ENCODE measurements at places on chromosomes 13 and 19.

- DNase-seq: no peak
These were observed 11.0 kb upstream of the KLK14 start for GRCh38 chr19:51093510-51094345.

DNA sequence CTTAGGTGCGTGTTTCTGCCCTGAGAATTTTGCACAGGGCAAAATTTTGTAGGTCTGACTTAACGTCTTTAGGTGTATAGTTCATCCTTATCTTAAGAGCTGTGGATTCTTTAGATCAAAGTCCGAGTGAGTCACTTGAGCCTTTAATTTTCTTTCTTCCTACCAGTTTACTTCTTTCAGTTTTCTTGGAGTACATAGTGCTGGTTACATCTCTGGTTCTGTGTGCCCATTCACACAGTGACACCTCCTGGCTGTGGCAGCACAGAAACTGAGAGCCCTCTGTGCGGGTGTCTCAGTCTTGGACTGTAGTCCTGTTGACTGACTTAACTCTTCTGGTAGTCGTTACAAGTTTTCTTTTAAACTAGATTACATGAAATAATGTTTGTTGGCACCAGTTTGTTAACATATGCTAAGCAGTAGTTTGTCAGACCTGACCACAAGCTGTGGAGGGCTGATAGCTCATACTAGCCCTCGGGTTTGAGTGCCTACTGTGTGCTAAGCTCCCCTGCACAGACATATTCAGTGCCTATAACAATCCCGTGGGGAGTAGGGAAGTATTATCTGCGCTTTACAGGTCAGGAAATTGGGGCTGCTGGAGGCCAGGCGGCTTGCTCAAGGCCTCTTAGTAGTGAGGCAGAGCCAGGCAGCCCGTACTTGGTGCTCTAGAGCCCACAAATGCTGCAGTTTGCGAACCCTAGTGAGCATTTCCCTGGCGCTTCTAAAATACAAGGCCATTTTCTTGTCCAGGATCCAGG is 1.6 kb downstream of the GATAD2A start:
- DNase-seq: no peak

DNA sequence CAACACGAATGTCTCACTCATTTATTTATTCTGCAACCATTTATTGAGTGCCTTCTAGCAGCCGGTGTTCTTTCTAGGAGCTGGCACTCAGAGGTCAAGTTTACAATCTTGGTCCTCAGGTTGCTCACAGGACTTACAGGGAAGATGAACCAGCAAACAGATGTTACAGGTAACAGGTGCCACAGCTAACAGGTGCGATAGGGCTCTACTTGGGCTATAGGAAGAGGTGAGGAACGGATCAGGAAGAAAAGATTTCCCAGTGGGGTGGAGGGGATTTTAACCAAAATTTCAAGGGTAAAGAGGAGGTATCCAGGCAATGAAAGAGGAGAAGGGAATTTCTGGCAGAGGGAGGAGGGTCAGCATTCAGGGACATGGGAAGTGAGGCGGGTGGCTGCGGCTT is 87.3 kb upstream of the FARP1 start:
- no peak for DNase-seq

GRCh38 chr19:35592226-35592625 is 6.3 kb downstream of the PMIS2 start:
- no peak for DNase-seq

GRCh38 chr13:67630640-67631039 is 400.5 kb upstream of the PCDH9 start:
- DNase-seq: no peak

GRCh38 chr19:8580710-8581281 is 3.6 kb upstream of the MYO1F start:
- peak; percentile 38 for DNase-seq

DNA sequence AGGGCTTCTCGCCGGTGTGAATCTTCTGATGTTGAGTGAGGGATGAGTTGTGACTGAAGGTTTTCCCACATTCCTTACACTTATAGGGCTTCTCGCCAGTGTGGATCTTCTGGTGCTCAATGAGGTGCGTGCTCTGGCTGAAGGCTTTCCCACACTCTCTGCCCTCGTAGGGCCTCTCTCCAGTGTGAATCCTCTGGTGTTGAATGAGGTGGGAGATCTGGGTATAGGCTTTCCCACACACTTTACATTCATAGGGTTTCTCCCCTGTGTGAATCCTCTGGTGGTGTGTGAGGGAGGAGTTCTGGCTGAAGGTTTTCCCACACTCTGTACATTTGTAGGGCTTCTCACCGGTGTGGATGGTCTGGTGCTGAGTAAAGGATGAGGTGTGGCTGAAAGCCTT is 33.2 kb downstream of the ZNF473 start:
- DNase-seq: no peak

DNA sequence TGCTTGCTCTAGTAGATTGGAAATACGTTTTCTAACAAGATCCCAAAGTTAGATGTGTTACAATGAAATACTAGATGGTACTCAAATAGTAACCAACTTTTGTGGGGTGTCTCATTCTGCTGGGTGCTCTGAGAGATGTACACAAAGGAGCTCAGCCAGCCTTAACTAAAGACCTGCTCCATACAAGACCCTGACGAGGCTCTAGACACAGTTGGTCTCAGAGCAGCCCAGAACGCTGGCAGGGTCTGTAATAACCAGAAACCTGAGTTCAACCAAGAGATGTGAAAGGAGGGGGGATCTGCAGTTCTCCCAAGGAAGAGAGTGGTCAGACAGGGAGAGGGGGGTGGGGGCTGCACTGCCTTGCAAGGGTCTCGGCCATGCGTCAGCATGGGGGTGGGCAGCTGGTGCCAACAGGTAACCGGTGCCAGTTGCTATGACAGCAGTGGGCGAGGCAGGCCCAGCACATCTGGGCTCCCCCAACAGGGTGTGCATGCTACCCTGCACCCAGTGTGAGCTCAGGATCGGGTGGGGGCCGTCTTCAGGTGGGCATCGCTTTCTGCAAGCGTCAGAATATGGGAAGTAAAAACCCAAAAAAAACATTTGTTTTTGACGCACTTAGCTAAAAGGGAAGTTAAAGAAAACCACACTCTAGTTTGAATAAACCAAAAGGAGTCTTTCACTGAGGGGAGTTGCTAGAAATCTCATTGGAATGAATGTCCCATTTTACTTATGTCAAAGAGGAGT is 68.0 kb upstream of the GPR183 start:
- no peak for DNase-seq

GRCh38 chr13:111175372-111175771 is 60.3 kb downstream of the ARHGEF7 start:
- DNase-seq: no peak

DNA sequence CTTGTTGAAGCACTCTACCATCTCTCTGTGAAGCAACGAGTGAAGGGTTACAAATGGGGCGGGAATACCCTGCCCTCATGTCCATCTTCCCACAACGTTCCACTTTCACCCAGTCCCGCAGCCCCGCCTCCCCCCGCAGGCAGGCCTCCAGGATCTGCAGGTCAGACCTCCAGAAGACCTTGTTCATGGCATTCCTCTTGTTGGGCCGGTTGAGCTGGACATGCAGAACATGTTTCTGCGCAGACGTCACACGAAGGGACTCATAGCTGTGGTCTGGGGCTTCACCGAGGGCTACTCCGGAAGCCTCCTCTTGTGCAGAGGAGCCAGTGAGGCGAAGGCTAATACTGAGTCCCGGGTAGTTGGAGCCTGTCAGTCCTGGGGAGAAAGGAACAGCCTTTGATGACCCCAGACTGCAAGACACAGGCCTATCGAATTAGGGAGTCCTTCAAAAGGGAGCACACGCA is 420 bp downstream of the ECH1 start:
- DNase-seq: peak; percentile 76

- DNase-seq: no peak
These were observed 122.0 kb downstream of the SIPA1L3 start for GRCh38 chr19:38028913-38029510.

DNA sequence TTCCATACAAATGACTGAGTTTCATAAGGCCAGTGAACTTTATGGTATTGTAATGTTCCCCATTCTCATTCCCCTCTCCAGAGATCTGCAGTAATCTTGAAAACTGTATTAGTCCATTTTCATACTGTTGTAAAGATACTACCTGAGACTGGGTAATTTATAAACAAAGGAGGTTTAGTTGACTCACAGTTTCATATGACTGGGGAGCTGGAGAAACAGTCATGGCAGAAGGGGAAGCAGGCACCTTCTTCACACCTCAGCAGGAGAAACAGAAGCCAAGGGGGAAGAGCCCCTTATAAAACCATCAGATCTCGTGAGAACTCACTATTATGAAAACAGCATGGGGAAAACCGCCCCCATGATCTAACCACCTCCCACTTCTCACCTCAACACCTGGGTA is 318.7 kb upstream of the KLF12 start:
- DNase-seq: no peak

DNA sequence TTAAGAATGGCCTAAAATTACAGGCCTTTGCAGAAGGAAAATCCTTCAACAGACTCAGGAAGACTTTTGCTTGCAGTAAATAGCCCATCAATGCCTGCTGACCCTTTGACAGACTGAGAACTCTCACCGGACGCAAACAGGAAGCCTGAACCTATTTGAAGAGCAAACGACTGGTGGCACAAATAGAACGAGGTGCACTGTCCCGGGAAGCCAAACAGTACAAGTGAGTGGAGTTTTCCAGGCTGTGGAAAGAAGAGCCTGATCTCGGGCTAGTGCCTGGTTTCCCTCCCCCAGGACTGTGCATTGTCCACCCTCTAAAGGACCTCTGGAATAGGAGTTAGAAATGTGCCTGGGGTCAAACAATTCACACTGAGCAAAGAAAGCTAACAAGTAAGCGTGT is 165.5 kb downstream of the FGF14 start:
- DNase-seq: no peak

- no peak for DNase-seq
These were observed 4.2 kb downstream of the ATP8B3 start for GRCh38 chr19:1807695-1808394.

DNA sequence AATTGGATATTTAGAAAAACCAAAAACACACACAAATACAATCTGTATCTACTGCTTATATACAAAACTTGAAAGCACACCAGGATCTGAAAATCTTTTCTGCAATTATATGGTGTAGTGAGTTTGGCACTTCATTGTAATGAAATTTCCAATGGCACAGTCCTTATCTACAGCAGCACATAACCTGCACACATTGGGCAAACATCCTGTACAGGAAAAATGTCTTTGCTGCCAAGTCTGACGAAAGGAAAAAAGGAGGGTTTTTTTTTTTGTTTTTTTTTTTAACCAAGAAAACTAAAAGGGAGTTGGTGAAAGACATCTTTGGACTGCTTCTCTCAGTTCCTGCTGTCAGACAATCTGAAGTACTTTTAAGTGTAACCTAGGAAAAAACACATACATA is 107.8 kb downstream of the FOXO1 start:
- DNase-seq: no peak

GRCh38 chr19:13095393-13095784 is 7.3 kb downstream of the LYL1 start:
- DNase-seq: no peak

DNA sequence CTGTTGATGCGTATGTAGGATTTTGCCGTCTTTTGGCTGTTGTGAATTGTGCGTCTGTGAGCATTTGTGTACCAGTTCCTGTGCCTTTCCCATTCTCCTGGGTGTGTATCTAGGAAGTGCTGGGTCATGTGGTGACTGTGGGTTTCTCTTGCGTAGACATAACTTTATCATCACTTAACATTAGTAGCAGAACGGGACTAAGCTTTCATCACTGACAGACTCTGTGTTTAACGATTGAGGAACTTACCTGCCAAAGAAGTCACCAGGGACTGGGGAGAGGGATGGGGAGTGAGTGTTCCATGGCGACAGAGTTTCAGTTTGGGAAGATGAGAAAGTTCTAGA is 15.0 kb downstream of the FZR1 start:
- no peak for DNase-seq

DNA sequence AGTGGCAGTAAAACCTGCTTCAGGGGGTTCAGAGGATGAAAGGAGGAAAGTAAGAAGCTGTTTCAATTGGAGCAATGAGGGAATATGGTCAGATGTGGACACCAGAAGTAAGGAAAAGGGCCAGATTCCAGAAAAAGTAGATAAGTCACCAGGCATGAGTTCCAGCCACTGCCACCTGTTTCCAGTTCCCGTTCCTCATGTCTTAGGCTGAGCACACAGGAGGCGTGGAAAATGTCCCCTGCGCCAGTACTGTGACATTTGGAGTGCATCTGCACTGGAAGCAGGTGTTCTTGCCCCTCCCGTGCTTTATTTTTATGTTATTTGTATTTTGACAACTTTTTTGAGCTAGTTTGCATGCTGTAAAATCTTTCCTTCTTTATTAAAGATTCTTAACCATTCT is 25.3 kb downstream of the LMO7 start:
- DNase-seq: no peak

- DNase-seq: no peak
These were observed at the start of gene SMIM17 for GRCh38 chr19:56642711-56643459. TSS of gene SMIM17 (plus strand) at chr19:56643159. CDS start at chr19:56645668, 2,509 bp downstream.

DNA sequence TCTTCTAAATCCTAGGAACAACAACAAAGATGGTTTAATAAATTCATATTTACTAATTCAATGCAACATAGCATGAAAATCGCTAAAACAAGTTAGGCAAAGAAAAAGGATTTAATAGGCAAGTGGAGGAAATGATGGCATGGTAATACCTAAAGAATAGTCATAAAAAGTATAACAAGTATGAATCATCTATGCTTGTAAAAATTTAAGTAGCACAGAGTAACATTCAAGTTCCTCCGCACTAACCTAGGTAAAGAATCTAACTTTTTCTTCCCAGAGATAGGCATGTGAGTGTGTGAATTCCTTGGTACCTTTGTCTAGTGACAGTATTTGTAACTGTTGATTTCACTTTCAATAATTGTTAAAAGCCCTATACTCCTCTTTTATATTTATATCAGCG is 42.6 kb downstream of the RCBTB2 start:
- DNase-seq: no peak

- DNase-seq: no peak
These were observed 268.3 kb downstream of the RFC3 start for GRCh38 chr13:34086281-34086680.

- no peak for DNase-seq
These were observed 11.9 kb downstream of the ABCA7 start for GRCh38 chr19:1051791-1052190.

GRCh38 chr13:61415058-61415721 is 459 bp downstream of the PCDH20 start:
- DNase-seq: no peak

DNA sequence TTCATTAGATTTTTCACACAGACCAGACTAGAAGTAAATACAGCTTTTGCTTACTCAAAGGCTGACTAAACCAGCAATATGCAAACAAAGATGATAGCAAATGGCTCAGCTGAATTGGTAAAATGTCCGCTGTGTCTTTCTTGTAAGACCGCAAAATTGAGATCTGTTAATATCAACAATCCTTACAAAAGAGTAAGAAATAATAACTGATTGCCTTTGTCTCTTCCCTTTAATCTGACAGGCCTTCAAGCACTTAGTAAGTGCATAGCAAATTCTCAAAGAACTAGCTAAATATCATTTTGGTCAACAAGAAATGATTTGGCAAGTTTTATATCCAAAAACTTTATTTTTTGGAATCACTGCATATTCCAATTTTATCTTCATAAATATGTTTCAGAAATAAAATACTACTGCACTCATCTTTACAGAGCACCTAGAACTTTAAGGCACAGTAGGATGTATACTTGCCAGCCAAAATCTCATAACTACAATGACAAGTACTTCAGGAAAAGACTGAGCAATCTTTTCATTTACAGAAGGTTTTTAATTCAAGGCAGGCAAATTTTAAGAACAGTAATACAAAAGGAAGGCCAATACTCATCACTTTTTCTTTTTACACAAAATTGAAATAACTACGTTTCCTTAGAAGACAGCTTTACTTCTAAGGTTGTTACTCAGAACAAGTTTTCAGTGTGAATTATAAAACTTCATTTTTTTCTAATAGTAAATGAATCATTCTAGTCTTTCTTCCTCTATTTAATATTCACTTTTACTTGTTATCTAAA is 1.1 kb downstream of the ELF1 start:
- DNase-seq: no peak

GRCh38 chr13:59492030-59492636 is 671.6 kb downstream of the DIAPH3 start:
- DNase-seq: no peak

Data from AG09319 (cell line).